ENCODE measurements at places on chromosomes 11 and 22.
A peak's percentile ranks its signal among the peaks of the same experiment; 100 is the strongest.

DNA sequence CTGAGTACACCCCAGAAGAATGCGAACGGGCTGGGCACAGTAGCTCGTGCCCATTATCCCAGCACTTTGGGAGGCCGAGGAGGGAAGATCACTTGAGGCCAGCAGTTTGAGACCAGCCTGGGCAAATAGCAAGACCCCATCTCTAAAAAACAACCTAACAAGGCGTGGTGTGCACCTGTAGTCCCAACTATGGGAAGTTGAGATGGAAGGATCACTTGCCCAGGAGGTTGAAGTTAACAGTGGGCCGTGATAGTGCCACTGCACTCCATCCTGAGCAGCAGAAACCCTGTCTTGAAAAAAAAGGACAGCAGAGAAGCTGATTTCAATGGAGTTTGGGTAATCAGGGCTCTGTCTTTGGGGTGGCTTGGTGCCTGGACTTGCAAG, 3.3 kb downstream of the RPLP2 start:
- no peak for DNase-seq

DNA sequence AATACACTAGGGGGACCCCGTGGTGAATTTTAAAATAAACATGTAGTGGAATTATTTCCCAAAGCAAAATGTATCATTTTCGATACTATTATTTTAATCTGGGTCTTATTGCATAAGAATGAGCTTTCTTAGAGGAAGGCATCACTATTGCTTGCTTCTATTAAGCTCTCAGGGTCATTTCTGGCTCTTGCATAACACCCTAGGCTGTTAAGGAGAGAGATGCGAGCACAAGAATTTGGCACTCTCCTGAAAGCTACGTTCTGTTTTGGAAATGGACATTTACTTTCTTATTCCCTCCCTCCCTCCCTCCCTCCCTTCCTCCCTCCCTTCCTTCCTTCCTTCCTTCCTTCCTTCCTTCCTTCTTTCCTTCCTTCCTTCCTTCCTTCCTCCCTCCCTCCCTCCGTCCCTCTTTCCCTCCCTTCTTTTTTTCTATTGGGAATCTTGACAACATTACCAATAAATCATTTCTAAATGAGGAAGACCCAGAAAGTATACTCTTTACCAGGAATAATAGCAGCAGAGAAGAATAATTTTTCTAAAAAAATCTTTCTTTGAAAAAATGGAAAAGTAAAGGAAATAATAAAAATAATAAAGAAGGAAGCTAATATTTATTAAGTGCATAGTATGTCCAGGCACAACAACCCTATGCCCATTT, 83.6 kb upstream of the BDNF start:
- DNase-seq = no peak

DNA sequence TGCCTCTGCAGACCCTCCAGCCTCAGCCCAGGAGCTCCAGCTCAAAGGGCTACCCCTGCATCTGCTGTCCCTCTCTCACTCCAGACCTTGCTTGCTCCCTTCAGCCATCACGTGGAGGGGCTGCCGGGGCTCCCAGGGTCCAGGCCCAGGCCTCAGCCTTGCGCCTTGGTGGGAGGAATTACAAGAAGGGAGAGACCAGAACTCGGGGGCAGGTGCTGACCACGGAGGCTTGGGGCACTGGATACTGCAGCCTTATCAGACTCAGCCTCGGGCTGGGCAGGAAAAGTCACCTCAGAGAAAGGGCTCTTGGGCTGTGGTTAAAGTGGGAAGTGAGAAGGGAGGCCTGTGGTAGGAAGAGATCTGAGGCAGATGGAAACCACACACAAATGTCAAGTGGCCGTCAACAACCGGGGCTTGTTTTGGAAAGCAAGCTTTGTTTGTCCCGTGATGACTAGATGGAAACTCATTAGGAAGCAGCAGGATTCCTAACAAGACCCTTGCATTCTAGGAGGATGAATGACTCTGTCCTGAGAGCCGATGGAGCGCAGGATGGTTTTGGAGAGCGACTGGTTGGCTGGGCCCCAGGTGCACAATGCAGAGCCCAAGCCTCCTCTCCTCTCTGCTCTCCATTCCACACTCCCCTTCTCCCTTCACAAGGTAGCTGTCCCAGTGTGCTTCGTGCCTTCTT, 1321.7 kb downstream of the TBC1D22A start:
- DNase-seq = no peak

DNA sequence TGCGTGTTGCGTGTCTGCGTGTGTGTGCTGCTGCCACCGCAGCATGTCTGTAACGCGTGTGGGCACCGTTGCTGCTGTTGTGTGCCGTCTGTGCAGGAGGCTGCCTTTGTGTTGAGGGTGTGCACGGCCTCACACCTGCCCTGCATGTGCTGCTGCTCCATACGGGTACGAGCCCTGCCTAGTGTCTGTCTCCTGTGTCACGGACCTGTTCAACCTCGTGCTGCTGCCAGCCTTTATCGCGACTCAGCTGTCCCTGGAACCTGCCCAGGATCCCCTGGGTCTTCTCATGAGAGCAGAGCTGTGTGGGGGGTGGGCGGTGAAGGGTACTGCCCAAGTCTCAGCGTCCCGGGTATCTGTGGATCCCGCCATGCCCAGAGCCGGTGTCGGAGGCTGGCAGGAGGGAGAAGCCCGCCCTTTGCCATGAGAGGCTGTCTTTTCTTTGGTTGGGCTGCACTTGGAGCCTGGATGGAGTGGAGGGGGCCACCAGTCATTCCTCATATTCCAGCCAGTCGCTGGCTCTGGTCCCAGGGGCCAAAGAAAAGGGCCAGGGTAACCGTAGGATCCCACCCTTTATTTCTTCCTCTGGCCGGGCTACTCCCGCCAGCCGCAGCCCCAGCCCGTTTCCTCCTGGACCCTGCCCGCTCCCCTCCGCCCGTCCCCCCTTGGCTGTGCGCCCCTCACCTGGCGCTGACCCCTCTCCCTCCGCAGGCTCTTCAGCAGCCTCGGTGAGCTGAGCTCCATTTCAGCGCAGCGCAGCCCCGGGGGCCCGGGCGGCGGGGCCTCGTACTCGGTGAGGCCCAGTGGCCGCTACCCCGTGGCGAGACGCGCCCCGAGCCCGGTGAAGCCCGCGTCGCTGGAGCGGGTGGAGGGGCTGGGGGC, 7.8 kb upstream of the ACR start:
- peak; percentile 55 for DNase-seq

DNA sequence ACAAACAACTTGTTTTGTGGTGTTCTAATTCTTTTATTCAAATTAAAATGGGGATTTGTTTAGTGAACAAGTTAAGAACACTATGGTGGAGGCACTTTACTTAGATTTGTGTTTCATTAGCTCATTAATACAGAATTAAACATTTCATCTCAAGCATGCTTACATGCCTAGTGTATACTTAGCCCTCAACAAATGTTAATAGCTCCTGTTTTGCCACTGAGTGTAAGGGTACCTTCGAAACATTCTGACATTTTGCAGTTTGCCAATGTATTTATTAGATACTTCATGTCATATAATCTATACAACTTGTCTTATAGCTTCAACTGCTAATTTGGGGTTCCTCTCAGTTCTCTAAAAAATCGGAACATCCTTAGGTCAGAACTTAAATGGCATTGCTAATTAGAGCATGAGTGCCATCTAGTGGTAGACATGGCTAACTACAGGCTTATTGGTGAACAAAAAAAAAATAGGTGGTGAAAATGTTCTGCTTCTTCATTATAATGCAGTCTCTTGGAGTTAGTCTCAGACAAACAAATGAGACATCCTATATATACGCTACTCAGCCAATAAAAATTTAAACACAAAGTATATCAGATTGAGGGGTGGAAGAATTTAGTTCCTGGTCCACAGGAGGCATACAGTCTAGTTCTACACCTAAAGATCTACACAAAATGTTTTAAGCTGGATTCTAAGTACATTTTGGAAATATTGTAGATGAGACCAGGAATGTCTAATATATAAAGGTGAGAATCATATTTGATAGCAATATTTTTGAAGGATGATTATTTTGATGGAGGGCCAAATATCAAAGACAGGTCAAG, 4.9 kb upstream of the CNTN5 start:
- no peak for DNase-seq

DNA sequence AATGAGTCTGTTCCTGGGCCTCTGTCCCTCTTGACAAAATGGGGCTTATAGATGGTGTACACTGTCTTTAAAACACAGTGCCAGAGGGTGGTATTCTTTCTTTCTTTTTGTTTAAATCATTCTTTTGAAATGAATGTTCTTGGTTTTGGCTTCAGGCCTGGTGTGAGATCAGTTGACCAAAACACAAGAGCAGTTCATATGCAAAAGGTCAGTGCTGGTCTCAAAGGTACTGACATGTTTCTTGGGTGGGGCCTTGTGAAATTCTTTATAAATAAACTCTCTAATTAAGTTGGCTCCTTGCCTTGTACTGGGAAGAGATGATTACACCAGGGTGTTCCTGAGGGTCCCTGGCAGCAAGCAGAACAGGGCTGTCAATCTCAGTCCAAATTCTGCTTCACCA, 110.0 kb downstream of the FBXO7 start:
- no peak for DNase-seq

DNA sequence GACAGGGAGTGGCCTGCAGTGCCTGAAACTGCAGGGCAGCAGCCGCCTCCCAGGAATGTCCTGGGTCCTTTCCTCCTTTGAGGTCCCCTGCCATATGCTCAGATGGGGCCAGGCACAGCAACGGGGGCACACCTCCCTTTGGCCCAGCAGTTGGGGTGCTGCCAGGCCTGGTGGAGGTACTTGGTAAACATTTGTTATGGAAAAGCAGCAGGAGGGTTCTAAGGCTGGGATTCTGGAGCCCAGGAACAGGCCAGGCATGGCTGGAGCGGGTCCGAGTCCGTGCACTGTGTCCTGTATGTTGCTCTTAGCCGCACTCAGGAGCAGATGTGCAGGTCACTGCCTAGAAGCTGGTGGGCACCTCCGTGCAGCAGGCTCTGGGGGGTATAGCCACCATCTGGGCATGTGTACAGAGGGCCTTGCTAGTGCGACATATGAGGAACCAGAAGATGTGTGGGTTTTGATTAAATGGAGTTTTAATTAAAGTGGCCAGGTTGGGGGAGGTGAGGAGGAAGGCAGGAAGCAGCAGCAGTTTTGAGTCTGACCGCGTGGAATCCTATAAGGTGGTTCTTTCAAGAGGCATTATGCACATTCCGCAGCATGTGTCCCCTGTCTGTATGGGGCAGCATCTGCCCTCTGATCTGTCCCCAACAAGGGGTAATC, 1.5 kb downstream of the ADORA2A start:
- DNase-seq = no peak

GRCh38 chr22:27997538-27997937, 78.5 kb upstream of the PITPNB start:
- peak; percentile 29 for DNase-seq

- no peak for DNase-seq
Observed at GRCh38 chr11:10109806-10110205, 184.2 kb downstream of the SBF2 start.
